ENCODE measurements at places on chromosomes 11 and 22. TPM values are rescaled to one million over a fixed set of nuclear protein-coding genes. Genes with fewer than 3 reads are reported as not detected.

The MS4A6E gene
- total RNA-seq = not detected

The CLP1 gene
- 6.3 TPM for total RNA-seq

The PKDREJ gene
- 0.05 TPM for total RNA-seq

The TYR gene
- total RNA-seq = not detected

The MRGPRE gene
- 0.16 TPM for total RNA-seq

The ACTN3 gene
- not detected for total RNA-seq

The RNF26 gene
- total RNA-seq = 12.9 TPM

The LRRC10B gene
- total RNA-seq = 0.46 TPM

The MS4A3 gene
- total RNA-seq = not detected

The MB gene
- total RNA-seq = 19,506 TPM

The ADSL gene
- 52.0 TPM for total RNA-seq

The WBP2NL gene
- total RNA-seq = 0.16 TPM

The KCNJ5 gene
- total RNA-seq = 4.4 TPM

The APOL3 gene
- total RNA-seq = 25.5 TPM

The UBTFL1 gene
- total RNA-seq = not detected

The IL17RA gene
- total RNA-seq = 7.5 TPM

The LINC01488 gene
- total RNA-seq = 0.22 TPM

The NUDT8 gene
- 110 TPM for total RNA-seq

The CDC42EP1 gene
- total RNA-seq = 15.4 TPM

The SHANK2 gene
- total RNA-seq = 0.11 TPM

The MUC2 gene
- not detected for total RNA-seq

The RCOR2 gene
- 9.9 TPM for total RNA-seq

The PCNX3 gene
- 9.3 TPM for total RNA-seq

The GAL gene
- not detected for total RNA-seq

- no peak for DNase-seq
Measured at GRCh38 chr11:26696330-26696729, 25.5 kb downstream of the SLC5A12 start.

- no peak for DNase-seq
Measured at GRCh38 chr11:114440121-114440860, 1.0 kb downstream of the REXO2 start.

DNA sequence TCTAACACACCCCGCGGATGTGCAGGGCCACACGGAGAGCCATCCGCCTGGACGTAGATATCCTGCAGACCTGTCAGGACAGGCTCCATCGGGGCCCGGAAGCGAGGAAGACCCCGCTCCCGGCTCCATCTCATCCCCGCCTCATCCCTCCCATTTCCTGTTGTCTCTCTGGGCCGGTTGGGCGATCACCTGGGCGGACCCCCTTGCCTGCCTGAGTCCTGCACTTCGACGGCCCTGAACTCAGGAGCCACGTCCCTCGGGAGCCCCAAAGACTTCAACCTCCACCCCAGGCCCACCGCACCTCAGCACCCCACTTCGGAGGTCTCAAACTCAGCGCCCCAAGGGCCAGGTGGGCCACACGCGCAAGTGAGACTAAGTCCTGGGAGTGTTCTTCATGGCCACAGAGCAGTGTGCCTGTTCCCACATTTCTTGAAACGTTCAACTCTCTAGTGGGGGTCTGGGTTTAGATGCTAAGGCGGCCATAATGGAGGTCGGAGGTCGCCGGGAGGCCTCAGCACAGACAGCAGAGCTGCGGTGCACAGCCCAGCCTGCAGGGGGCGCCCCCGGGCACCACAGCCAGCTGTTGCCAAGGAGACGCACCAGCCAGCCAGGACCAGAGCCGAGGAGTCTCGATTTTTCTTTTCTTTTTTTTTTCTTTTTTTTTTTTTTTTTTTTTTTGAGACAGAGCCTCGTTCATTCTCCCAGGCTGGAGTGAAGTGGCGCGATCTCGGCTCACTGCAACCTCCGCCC, 26.0 kb upstream of the FADD start:
- DNase-seq = no peak

GRCh38 chr11:69524991-69525411, 43.5 kb downstream of the LINC01488 start:
- no peak for DNase-seq

- DNase-seq = no peak
Measured at GRCh38 chr11:43920598-43921419, 21.6 kb upstream of the C11orf96 start.

GRCh38 chr11:113253406-113253805, 61.0 kb upstream of the TTC12 start:
- DNase-seq = no peak

DNA sequence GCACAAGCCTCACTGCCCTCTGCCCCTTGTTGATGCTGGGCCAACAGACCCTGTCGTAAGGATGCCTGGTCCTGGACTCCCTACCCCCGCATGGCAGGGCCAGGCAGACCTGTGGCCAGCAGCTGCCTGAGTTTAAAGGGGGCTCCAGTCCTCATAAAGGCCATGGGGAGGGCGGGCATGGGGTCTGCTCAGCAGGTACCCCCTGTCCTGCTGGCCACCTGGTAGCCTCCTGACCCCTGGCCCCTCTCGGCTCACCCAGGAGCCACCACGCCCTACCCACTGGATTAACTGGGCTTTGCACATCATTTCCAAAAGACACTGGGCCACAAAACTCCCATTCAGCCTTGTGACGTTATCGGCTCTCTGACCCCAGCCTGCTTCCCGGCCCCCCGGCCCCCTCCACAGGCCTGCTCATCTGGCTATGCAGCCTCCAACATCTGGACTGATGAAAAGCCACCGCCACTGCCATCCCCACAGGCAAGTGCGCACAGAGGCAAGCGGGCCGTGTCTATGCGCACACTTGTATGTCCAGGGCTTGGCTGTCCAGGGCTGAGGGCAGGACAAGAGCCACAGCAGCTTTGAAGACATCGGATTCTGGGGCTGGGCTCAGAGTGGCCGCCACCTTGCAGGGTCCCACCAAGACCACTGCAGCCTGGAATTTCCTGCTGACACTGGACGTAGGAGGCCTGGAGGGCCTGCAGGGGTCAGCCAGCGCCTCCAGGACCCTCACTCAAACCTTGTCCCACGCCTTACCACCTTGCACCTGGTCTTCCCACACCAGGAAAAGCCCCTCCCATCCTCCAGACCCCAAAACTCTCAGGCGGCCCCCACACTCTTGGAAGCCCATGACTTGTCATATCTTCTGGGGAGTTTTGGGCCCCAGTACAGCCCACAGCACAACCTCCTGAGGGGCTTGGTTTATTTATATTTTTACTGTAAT, 48.7 kb downstream of the IGF2 start:
- no peak for DNase-seq

DNA sequence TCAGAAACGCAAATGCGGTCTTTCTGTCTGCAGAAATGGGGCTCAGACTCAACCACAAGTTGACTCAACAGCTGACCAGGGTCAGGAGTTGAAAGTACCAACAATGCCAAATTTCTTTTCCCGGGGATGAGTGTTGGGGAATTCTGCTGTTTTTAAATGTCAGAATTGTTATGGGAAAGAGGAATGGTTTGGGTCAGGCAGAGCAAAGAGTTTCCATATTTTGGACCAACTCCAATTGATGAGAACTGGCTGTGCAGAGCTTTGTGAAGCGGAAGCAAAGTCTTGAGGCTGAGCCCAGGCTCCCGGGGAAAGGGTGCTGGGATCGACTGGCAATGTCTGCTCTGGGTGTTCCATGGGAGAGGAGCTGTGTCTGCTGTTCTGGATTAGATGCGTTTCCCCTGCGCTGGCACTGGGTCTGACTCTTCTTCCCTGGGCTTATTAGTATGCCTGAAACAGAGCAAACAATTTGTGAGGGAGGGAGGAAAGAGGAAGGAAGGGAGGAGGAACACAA, 36.2 kb downstream of the TXN2 start:
- peak; percentile 75 for DNase-seq

GRCh38 chr22:33443683-33444082, 385.5 kb upstream of the SYN3 start:
- DNase-seq = no peak

DNA sequence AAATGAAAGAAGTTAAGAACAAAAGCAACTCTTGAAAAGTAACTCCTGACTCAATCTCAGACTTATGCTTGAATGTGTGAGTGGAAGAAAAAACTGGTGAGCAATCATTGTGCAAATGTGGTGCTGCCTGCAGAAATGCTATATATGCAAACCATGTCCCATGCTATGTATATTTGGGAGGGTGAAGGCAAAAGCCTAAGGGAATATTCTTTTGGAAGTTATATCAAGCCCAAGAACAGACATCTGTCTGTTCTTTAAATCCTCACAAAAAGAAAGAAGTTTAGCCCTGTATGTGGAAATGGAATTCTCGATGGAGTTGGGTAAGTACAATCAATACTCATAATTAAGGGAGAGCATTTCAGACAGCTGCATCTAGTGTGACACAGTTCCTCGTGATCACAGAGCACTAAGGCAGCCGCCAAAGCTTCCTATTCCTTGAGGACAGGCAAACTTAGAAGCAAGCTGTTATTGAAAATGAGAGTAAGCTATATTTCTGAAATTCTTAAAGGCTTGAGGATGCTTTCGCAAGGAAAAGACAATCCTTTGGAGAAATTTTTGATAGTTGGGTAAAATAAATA, 406.5 kb upstream of the CHORDC1 start:
- DNase-seq = no peak

GRCh38 chr22:18042685-18043084, 18.3 kb upstream of the MICAL3 start:
- no peak for DNase-seq

- no peak for DNase-seq
Measured at GRCh38 chr22:19509923-19510322, 14.3 kb downstream of the CLDN5 start.

DNA sequence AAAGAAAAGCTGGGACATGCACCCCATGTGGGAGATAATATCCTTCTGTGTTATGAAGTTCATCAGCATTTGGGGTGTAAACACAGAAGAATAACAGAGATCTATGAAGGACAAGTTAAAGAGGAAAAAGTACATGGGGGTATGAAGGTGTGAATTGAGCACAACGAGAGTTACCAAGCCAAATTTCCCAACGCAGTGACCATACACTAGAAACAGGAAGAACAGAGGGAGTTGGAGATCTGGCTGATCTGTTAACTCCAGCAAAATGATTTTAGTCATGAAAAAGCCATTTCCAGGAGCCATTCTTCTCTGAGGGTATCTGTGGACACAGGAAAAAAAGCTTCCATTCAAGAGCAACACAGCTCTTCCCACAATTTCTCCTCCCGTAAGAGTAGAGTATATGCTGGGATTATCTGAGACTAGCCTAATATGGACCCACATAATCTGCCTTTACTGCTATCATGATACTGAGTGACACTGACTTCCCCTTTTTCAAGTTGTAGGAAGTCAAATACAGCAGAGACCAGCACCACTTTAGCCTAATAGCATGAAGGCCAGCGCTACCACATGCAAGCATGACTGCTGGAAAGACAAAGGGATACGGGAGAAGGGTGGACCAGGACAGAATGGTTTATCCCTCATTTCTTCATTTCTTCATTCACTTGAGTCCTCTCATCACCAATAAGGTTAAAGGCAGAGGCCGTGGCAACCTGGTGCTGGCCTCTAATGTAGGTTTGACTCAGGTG, 19.6 kb upstream of the OR8D2 start:
- DNase-seq = no peak

DNA sequence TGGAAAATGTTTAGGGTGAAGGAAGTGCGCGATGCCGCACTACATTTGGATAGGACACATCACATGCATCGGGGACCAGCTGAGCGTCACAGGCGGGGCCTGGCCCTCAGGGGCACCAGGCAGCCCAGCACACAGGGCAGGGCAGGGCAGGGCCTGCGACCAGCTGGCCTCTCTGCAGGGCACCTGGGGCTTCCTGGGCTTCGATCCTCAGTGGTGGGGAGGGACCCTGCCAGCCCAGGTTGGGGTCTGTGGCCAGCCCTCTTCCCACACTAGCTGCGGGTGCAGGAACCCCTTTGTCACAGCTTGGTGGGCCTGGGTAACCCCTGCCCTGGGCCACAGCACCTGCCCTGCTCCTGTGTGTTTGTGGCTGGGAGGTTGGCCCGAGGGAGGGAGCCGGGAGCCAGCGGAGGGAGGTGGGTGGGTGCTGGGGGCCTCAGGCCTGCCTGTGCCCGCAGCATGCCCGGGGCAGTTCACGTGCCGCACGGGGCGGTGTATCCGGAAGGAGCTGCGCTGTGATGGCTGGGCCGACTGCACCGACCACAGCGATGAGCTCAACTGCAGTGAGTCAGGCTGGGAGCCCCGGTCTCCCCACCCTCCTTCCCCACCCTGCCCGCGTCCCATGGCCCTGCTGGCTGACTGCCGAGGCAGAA, 37.9 kb downstream of the ST14 start:
- DNase-seq = no peak

GRCh38 chr11:63491240-63491587, 247 bp upstream of the PLAAT5 start:
- DNase-seq = no peak

- no peak for DNase-seq
Measured at GRCh38 chr11:58912124-58912523, 27.2 kb upstream of the GLYATL1 start.

DNA sequence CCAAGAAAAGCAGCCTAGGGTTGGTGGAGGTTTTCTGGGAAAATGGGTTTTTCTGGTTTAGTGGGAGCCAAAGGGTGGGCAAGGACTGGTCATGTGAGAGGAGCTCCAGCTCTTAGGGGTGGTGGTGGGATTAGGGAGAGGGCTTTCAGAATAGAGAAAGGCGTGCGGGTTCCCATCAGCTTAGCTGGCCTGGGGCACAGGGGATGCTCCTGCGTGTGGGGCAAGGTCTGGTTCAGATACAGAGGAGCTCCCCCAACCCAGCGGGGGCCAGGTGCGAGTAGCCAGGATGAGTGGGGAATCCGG, 644 bp downstream of the TMEM134 start:
- DNase-seq = no peak

GRCh38 chr22:48088926-48089536, 1326.6 kb downstream of the TBC1D22A start:
- no peak for DNase-seq

DNA sequence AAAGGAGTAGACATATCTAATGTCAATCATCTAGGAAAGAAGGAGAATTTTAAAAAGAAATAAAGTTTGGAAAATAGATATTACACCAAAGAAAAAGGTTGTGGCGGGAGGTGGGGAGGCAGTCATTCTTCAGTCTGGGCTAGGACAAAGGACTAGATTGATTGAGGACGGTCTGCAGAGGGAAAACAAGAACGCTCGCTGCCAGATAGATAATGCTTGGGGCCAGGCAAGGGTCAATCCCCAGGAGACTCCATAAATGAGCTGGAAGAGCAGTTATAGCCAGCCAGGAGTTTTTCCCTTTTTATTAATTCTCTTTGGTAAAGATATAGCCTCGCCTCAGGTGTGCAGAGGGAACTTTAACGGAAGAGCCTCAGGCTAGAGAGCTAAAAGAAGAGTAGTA, 6.3 kb downstream of the TRPC6 start:
- no peak for DNase-seq

DNA sequence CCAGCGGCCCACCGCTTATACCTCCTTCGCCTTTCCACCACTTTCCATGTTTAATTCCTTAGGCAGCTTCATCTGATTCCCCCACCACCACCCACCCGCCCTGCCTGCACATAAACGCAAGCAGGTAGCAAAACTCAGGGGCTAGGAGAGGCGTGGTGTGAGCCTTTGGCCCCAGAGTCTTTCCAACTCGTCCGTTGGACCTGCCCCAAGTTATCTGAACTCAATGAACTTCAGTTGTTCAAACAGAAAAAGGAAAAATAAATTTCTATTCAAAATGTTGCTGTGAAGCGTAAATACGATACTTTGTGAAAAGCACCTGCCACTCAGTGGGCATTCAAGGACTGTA, 814 bp upstream of the CDON start:
- no peak for DNase-seq

- DNase-seq = no peak
Measured at GRCh38 chr11:19646308-19646707, 66.3 kb upstream of the NAV2 start.

GRCh38 chr11:12184699-12185098, 74.3 kb downstream of the MICAL2 start:
- no peak for DNase-seq

GRCh38 chr11:130615561-130615960, 167.1 kb downstream of the ADAMTS15 start:
- no peak for DNase-seq

Data from Right ventricle myocardium superior (tissue), 1 donor.